ENCODE measurements at places on chromosomes 1 and 21.
A peak's percentile ranks its signal among the peaks of the same experiment; 100 is the strongest.

DNA sequence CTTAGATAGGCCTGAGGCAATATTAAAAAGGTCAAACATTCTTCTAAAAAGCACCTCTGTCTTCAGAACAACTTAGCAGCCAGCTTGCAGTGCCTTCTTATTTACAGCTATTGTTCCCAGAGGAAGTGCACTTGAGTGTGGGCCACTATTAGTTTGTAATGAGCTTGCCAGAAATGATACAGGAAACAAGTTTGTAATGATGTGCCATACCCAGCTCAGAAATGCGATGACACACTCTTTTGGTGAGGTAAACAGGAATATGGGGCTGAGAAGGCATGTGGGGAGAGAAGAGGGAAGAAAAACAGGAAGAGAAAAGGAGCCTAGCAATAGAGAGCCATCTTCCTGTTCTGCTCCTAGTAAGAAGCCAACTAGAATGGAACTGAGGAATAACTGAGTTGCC, 295.4 kb downstream of the AGBL4 start:
- DNase-seq: no peak

GRCh38 chr1:69233463-69233862, 334.3 kb upstream of the LRRC7 start:
- no peak for DNase-seq

GRCh38 chr1:36625935-36626310, 143.2 kb upstream of the CSF3R start:
- no peak for DNase-seq

GRCh38 chr1:28893403-28894102, 20.8 kb upstream of the EPB41 start:
- no peak for DNase-seq

DNA sequence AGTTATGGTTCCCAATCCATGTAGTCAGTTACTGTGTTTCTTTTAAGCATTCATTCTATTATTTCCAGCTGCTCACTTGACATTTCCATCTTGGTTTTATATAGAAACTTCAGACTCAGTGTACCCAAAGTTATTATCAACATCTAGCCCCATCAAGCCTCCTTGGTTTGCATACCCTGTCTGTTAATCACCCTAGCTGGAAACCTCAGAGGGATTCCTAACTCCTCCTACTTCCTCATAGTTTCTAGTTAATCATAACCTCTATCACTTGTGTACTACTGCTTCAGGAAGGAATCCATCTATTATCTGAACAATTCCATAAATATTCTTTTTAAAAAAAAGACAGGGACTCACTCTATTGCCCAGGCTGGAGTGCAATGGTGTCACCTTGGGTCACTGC, 293.3 kb downstream of the SDCCAG8 start:
- no peak for DNase-seq

- no peak for DNase-seq
Observed at GRCh38 chr1:53408013-53408754, 51.0 kb upstream of the DMRTB1 start.

GRCh38 chr1:78619446-78619802, 824 bp upstream of the IFI44L start:
- no peak for DNase-seq

GRCh38 chr1:103362348-103363007, 163.0 kb upstream of the RNPC3 start:
- no peak for DNase-seq

GRCh38 chr1:150798525-150798924, 9.5 kb downstream of the CTSK start:
- no peak for DNase-seq

GRCh38 chr1:201708085-201708512, 120.9 kb upstream of the IPO9 start:
- DNase-seq: no peak

DNA sequence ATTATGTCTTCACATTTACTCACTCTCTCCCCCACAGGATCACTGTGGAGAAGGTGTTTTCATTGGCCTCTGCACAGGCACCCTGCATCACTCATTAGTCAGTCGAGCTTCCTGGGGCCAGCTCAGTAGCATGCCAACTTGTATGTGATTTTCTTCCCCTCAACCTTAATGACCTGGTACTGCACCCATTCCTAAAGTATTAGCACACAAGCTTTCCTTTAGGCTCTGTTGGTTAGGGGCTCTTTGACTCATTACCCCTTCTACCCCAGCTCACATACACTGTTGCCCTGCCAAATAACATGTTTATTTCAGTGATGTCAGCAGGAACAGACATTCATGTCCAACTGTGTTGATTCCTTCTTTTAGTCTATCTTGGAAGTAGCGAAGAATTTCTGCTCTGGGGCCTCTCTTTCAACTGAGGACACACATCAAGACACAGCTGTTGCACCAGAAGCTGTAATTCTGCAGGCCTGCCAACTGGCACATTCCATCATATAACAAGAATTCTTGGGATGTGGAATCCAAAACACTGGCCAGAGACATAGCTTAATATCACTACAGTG, 603.5 kb upstream of the ADAMTS5 start:
- no peak for DNase-seq

DNA sequence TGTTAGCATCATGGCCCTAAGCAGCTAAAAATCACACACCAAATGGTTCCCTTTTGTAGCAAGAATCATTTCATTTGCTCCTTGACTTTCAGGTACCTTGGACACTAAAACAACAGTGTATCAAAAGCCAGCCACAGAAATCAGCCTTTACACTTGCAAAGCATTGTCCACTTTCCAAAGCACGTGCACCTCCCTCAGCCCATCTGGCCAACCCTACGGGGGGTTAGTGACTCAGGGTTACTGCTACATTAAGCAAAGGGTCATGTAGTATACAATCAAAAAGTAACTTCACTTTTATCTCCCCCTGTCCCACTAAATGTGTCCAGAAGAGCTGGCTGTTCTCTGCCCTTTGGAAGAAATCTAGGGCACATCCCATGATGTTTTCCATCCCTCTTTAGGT, 149.7 kb downstream of the HIVEP3 start:
- DNase-seq: no peak

DNA sequence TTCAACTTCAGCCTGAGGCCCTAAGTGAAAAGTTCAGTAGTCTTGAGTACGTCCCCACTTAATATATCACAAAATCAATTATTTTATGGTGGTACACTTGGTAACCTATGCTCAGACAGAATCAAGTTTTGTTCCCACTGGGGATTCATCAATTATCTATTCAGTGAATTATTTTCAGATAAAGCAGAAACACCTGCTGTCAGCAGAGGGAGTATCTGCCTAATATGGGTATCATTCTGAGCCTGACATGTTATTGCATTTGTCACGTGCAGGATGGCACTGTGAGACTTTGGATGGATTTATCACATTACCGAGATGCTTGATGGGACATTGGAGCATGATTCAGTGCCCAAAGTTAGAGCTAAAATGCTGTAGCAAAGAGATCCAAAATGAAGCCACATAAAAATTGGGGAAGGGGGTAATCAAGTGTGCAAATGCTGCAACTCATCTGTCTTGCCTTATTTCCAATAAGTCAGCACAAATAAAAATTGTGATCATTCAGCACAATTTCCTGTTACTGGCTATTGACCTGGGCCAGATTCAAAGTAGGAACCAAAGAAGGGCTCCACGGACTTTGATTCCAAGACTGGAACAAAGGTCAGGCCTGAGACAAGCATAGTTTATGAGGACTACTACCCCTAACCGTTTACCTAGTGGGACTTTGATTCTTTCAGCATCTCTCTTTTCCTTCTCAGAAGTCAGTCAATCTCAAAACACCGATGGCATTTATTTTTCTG, 657.6 kb downstream of the LMO4 start:
- no peak for DNase-seq

- DNase-seq: no peak
Observed at GRCh38 chr1:184422490-184423233, 35.8 kb downstream of the C1orf21 start.

- no peak for DNase-seq
Observed at GRCh38 chr1:157199421-157199755, 61.2 kb upstream of the ETV3 start.

DNA sequence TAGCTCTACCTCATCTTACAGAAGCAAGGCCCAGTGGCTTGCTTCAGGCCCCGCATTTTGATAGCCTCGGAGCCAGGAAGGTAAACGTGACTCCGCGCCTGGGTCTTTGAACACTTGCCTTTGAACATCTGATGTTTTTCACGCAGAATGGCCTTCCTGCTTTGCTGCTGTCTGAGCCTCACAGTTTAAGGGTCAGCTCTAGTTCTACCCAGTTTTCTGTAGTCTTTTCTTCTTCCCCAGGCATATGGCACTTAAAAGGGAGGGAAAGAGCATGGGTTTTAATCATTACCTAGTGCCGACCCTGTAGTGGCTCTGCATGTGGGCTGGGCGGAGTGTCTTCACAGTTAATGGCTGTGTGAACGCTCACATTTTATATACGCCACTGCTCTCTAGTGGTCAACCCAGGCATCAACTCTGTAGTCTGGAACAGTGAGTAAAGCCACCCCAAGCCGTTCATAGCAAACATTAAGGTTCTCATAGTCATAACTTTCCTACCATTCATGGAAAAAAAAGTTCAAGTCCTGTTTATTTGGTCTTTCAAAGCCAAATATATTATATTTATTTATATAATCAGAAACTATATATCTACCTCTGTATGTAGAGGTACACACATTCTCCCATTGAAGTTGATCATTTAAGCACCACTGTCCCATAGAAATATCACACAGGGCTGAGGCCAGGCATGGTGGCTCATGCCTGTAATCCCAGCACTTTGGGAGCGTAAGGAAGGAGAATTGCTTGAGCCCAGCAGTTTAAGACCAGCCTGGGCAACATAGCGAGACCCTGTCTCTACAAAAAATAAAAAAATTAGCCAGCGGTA, 78.1 kb downstream of the IER5 start:
- peak; percentile 80 for DNase-seq

DNA sequence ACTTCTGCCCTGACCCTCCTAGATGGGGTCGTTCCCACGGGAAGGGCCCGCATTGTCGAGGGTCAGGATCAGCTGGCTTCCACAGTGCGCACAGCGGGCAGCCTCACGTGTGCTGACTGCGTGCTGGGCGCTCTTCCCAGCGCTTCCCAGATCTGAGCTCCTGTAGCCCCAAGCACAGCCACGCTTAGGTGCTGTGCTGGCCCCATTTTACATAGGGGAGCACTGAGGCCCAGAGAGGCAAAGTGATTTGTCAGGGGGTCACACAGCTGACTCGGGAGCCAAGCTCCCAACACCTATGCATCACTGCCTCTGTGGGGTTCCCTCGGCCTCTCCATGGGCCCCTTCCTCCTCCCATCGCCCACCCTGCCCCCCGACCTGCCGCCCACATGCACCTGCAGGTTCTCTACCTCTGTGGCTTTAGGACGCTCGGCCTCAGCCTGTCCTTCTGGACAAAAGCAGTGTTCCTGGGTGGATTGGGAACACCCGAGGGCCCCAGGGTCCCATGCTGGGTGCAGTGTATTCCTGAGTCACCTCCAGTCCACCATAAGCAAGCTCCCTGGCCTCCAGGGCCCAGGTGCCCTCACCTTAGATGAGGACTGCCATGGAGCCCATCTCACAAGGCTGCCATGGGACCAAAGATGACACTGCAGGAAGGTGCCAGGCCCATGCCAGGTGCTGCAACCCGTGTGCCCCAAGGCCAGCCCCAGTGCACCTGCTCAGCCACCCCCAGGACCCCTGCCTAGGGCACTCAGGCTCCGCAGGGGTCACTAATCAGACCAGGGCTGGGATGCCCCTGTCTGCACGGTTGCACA, 23.3 kb downstream of the TFF3 start:
- DNase-seq: no peak

- no peak for DNase-seq
Observed at GRCh38 chr1:57252597-57253294, 171.1 kb downstream of the DAB1 start.

- DNase-seq: no peak
Observed at GRCh38 chr1:109632671-109633346, 13.2 kb downstream of the AMPD2 start.

Data from endothelial cell (in vitro differentiated cells).